Activated naive CD4-positive, alpha-beta T cell treated with Interleukin-2 at 50 U/mL for 16 hours (primary cell): ENCODE measurements at places on chromosomes 7 and 10.

- DNase-seq, result peak; percentile 72
Measured at GRCh38 chr7:76318488-76319353, 16.2 kb downstream of the HSPB1 start.

DNA sequence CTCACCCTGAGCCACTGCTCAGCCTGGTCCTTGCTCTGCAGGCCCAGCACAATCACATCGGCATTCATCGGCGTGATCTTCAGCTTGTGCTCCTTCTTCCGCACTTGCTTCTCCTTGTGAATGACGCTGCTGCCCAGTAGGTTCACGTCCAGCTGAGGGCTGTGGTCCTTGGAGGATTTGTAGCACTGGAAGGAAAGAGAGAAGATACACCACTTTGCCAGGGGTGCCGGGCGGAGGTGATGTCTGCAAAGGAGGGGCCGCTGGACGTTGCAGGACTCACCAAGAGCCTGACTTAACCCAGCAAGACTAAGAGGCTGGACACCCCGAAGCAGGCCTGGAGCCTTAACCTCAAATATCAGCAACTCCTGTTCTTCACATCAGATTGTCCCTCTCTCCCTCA, 74.8 kb downstream of the VWA2 start:
- DNase-seq, result no peak

GRCh38 chr10:93806903-93807302, 49.2 kb downstream of the LGI1 start:
- no peak for DNase-seq

- no peak for DNase-seq
Measured at GRCh38 chr7:47552621-47553020, 29.3 kb downstream of the TNS3 start.

- DNase-seq, result no peak
Measured at GRCh38 chr7:66356277-66356721, 151.2 kb downstream of the TPST1 start.

- no peak for DNase-seq
Measured at GRCh38 chr7:147079921-147080420, 963.4 kb downstream of the CNTNAP2 start.

DNA sequence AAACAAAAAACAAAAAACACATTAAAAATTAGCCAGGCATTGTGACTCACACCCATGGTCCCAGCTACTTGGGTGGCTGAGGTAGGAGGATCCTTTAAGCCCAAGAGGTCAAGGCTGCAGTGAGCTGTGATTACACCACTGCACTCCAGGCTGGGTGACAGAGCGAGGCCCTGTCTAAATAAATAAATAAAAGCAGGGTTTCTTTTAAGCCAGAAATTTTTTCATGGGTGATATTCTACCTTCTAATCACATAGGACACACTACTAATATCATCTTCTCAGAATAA, 14.2 kb upstream of the SVIL start:
- DNase-seq, result no peak

- DNase-seq, result no peak
Measured at GRCh38 chr7:119007236-119007635, 782.7 kb downstream of the ANKRD7 start.

DNA sequence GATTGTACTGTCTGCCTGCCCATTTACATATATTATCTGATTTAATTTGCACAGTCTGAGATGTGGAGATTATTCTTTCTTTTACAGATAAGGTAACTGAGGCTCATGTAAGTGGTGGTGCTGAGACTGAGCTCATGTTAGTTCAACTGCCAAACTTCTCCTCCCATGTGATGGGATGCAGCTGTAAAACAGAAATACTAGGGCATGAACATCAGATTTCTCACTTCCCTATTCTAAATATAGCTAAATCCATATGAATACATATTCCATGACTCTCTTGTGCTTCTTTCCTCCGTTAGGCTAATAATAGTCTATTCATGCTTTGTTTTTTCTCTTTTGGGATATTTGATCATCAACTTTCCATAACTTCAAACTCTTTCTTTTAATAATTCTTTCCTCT, 84.7 kb downstream of the PTPRZ1 start:
- DNase-seq, result no peak
